ENCODE measurements at places on chromosomes 12 and 14. TPM values are rescaled to one million over a fixed set of nuclear protein-coding genes. Genes with fewer than 3 reads are reported as not detected.

The SLC25A21 gene
- not detected for total RNA-seq

The VAMP1 gene
- total RNA-seq = 1.2 TPM

The BCL2L2 gene
- total RNA-seq = 29.0 TPM

The TAS2R8 gene
- total RNA-seq = not detected

The FSCB gene
- total RNA-seq = not detected

The SRRM4 gene
- total RNA-seq = 2.6 TPM

The AQP2 gene
- total RNA-seq = 0.92 TPM

The NGB gene
- 1.8 TPM for total RNA-seq

The STAT2 gene
- 106 TPM for total RNA-seq

The DLGAP5 gene
- total RNA-seq = 7.7 TPM

The DLK1 gene
- not detected for total RNA-seq

The KRT80 gene
- 0.29 TPM for total RNA-seq

The MYH6 gene
- total RNA-seq = not detected

All from stomach (tissue), 19 donors.